ENCODE measurements at places on chromosomes 3 and 15.

DNA sequence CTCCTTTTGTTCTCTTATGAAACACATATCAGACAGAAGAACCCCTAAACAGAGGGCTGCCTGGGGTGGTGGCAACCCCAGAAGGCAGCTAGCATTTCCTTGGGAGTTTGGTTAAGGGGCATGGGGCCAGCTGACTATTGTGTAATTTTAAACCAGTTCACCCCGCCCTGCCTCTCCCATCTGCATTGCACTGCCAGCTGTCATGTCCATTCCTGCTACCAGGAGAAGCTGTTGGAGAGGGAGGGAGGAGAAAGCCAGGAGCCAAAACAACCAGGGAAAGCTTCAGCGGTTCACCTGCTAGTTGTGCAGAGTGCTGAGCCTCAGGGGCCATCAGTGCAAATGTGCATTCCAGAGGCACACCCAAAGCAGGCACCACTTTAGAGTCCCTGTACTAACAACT lies 47.6 kb upstream of the ATP1B3 start:
- DNase-seq, result no peak

DNA sequence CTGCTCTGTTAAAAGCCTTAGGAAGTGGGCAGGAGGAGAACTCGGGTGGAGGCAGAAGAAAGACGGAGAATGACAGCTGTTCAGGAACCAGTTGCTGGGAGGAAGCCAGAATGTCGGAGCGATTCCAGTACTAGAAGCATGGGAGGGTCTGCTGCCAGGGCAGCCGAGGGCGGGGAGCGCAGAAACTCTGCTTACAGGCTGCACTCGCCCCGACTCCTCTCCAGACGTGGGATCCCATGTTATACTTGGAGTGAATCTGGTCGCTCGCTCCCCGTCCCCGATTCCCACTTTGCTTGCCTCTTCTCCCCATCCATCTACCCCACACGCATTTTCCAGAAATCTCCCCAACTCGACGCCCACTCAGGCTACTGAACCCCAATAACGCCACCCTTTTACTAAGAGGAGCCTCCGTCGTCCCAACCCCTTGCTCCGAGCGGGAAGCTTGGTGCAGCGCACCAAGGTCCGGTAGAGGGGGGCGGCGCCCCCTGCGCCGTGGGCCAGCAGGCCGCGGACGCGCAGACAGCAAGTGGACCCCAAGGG lies 665 bp downstream of the GATM start:
- peak; percentile 60 for DNase-seq

GRCh38 chr15:56815247-56815646 lies 81.9 kb upstream of the ZNF280D start:
- DNase-seq, result no peak

DNA sequence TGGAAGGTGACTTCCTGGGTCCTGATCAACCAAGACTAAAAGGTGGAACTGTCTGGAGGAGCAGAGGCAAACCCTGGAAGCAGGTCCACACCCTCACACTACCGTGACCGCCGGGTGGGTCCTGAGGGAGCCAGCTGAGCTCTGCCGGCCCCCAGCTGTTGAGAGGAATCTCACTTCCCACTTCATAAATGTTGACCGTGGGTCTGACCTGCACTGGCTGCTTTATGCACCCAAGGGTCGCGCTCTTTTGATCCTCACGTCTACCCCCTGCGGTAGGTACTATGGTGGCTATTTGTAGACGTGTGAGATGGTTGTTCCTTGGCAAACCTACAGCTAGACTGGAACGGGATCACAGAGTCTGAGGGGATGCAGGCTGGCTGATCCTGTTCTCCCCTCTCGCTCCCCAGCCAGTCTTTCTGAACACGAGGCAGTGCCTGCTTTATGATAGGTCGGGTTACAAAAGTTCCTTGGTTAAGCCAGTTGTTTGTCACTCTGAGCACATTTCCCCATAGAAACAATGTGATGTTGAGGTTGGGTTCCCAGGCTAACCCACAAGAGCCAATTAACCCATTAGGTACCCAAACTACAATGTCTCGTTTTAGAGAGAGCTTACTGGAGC lies 113.0 kb upstream of the ETV5 start:
- no peak for DNase-seq

GRCh38 chr15:60975952-60976351 lies 253.2 kb downstream of the RORA start:
- DNase-seq, result no peak

GRCh38 chr3:25430287-25430934 lies 2.3 kb downstream of the RARB start:
- DNase-seq, result no peak

- DNase-seq, result no peak
Measured at GRCh38 chr3:42094691-42095391, 3.7 kb downstream of the TRAK1 start.

- no peak for DNase-seq
Measured at GRCh38 chr3:36881735-36882134, 63.1 kb downstream of the TRANK1 start.

DNA sequence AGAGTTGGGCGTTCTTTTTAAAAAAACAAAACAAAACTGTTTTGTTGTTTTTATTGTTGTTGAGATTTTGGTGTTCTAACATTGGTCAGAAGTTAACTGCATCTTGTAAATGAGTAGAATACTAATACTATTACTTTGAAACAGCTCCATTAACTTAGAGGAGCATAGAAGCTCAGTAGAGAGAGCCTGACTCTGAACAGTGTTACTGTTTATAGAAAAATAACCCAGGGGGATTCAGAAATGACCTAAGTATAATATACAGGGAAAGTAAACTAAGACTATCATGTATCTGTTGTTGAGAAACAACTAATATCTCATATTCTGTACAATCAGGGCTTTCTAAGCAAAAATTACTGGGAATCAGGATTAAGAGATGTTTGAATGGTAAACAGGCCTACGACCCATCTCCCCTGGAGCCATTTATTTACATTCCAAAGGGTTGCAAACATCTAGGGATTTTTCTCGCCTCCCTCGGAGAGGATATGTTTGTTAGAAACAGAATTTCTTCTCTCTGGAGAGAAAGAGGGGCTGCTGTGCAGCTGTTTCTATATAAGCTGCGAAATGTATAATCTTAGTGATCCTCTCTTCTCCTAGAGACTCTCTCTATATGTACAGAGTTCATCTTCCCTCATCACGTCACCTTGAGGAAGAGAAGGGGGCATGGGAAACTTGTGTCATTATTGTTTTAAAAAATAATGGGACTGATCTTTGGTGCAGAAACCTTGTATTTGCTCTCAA lies 827.5 kb upstream of the DPPA4 start:
- no peak for DNase-seq

GRCh38 chr3:118380576-118380975 lies 654.1 kb downstream of the IGSF11 start:
- DNase-seq, result no peak

DNA sequence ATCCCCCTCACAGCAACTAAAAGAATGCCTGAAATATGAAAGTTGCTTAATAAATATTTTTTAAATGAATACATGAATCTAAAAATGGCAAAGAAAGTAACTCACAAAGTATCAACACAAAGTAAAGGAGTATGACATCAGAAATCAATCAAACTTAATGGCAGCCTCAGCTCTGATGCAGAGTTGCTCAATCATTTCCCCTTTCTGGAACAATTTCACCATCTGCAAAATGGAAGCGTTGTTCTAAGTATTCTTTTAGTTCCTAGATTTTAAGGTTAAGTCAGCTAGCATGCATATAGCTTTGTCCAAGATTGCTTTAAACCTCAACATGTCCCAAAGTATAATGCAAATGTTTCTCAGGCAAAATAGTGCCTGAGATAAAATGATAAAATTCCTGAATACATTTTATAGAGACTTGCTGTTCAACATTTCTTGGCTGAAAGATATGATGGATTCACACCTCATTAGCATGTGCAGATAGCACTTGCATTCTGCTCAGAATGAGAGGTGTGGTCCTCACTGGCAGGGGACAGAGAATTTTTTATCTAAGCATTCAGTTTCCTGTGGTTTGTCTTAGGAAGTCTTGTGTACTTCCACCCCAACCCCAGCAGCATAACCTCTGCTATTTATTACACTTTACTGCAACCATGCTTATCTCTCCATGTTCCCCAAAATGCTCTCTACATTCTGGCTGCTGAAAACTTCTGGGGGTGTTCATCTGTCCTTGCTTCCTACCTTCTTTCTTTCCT lies 429.3 kb downstream of the GRM7 start:
- no peak for DNase-seq

- no peak for DNase-seq
Measured at GRCh38 chr15:81783586-81783985, 262.2 kb downstream of the MEX3B start.

DNA sequence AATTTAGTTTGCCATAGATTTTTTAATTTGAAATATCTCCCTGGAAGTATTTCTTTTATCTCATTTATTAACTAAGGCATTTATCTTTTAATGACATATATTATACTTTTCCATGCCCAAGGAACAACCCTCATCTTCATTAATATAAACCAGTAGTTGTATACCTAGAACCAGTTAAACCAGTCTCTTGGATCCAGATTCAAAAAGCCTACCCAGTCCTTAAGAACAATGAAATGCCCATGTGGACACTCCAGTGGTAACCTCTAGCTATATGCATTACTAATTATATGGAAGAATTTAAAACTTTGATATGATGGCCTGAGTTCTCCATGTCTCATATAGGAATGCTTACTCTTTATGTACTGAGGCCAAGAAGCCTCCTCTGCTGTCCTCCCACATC lies 4.8 kb downstream of the SIDT1 start:
- DNase-seq, result no peak

- DNase-seq, result no peak
Measured at GRCh38 chr15:45116482-45117307, 2.6 kb downstream of the DUOXA2 start.

DNA sequence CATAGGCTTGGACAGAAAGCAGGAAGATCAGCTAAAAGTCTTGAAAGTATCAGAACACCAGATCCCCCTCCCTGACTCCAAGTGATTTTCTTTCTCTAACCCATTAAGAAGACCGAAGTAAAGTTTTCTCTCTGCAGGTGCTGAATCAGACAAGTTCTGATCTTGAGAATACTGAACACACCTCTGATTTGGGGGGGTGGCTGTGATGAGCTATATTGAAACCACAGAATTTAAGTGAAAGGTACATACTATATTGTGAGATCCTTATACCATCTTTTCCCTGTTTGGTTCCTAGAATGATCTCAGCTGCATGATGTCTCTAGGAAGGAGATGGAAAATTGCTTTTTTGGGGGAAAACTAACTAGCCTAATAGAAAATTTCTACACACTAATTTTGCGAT lies 196.0 kb downstream of the DIPK2A start:
- DNase-seq, result no peak

DNA sequence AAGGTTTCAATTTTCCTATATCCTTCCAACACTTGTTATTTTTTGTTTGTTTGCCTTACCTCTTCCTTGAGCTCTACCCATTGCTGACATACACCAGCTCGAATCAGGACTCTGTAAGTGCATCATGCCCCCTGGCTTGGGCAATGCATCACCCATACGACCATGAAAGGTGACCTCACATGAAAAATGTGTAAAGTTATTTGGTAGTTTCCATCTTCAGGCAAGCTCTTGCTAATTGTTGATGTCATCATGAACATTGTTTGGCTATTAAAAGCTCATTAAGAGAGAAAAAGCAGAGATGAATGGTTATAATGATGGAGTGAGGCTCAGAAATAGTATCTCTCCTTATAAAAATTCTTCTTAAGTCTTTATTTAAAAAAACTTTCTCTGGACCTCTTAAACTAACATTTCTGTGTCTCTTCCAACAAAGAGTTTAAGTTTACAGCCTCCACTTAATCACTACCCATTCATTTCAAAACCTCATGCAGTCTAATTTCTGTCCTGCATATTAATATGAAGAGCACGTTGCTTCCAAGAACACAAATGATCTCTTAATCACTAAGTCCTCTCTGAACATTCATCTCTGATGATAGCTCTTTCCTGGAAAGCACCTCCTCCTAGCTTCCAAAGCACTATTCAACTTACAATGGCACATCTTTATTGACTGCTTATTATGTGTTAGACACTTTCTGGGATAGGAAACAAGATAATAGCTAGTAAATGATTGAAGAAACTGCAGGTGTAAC lies 236.3 kb downstream of the NFKBIZ start:
- no peak for DNase-seq

GRCh38 chr3:45779746-45780735 lies 16.3 kb downstream of the SLC6A20 start:
- no peak for DNase-seq

DNA sequence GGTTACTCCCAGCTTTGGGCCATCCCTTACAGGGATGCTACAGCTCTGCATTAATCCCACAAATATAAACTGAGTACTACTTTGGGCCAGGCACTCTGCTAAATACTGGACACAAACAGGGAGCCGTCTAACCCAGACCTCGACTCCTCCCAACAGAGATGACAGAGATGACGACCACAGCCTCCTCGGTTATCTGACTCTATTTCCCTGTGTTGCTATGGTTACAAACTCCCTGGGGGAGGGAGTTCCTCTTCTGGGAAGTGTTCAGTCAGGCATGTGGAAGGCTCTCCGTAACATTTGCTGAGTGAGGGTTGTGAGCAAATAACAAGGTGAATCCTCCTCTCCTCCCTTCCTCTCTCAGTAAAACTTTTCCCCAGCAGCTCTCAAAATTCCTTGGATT lies 6.7 kb upstream of the CMTM7 start:
- no peak for DNase-seq

DNA sequence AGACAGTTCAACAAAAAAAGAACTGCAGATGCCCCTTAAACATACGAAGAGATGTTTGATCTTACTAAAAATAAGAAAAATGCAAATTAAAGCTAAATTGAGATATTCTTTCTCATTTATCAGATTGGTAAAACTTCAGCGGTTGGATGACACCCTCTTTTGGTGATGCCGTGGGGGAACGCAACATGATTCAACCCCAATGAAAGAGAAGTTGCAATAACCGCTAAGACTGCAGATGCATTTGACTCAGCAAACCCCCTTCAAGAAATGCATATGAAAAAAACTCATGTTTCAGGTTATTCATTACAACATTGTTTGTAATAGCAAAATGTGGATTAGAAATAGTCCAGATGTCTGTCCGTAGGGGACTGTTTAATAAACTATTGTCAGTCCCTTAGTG lies 3.6 kb downstream of the KLHL6 start:
- DNase-seq, result no peak

- DNase-seq, result no peak
Measured at GRCh38 chr3:42655331-42655888, 1.9 kb downstream of the ZBTB47 start.

DNA sequence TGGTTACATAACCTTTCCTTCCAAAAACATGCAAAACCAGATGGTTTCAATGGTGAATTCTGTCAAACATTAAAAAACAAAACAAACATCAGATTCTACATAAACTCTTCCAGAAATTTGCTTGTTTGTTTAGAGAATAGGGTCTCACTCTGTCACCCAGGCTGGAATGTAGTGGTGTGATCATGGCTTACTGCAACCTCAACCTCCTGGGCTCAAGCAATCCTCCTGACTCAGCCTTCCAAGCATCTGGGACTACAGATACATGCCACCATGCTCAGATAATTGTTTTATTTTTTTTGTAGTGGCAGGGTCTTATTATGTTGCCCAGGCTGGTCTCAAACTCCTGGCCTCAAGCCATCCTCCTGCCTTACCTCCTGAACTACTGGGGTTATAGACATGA lies 36.1 kb downstream of the FBXL2 start:
- DNase-seq, result no peak

- no peak for DNase-seq
Measured at GRCh38 chr3:58608648-58609047, 31.5 kb upstream of the FAM107A start.
